ENCODE measurements at places on chromosomes 1 and 21.

DNA sequence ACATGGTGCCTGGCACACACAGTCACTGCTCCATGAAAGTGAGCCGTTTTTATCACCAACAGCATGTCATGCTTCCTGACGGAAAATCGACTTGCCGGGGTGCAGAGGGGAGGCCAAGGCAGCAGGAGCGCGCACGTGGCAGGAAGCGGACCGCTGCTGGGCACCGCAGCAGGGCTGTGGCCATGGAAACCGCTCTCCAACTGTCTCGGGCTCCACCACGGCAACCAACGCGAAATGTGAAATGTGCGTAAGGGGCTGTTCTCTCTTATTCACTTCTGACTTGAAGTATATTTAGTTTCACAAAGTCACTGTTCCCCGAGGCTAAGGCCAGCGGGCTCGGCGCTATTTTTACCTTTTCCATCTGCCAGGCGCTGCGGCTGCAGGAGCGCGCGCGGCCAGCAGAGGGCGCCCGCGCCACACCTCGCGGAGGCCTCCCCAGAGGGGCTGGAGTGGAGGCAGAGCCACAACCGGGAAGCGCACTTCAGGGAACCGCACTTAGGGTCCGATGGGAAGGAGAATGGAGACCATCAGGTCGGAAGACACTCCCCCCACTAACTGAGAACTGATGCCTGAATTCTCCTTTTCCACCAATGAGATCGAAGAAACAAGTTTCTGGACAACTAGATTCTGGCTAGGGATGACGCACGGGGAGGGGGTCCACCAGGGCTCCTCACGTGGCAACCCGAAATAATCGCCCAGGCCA lies 19.7 kb downstream of the RCC2 start:
- peak; percentile 50 for DNase-seq

GRCh38 chr1:234989479-234990327 lies 138.9 kb downstream of the TOMM20 start:
- DNase-seq, result no peak

- DNase-seq, result no peak
These were observed 39.3 kb downstream of the ELK4 start for GRCh38 chr1:205592443-205593003.

- no peak for DNase-seq
These were observed 14.9 kb downstream of the CSRP1 start for GRCh38 chr1:201491896-201492511.

- DNase-seq, result no peak
These were observed 838.2 kb upstream of the RGS18 start for GRCh38 chr1:191320062-191320461.

DNA sequence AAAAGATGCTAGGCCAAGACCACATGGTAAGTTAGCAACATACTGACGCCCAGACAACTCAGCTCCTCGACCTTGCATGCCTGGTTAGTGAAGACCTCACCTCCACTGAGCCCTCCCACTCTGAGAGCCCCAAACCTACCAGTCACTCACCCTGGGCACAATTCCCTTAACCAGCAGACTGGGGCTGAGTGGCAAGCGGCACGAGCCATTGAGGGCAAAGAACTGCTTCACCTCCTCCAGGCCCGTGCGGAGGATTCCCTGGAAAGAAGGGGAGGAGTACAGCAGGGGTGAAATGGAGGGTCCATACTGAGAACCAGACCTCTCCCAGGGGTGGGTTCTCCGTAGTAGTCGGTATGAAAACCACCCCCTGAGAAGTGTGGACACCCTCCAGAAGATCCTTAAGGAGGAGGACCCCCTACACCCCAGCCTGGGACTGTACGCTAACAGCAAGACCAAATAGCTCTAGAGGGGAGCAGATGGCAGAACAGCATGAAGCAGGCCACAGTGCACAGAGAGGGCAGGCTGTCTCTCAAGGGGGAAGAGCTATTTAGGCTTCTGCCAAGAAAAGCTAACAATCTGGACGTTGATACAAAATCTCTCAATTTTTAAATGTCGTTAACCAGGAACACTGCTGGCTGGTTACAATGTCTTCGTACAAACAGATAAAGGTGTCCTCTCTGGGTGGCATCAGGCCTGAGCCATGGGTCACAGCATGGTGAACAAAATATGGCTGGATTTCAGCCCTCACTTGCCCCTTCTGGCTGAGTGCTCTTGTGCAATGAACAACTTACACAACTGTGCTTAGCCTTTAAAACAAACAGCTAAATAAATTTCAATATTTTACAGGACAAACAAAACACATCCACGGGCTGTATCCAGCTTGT lies 31.0 kb upstream of the PPP1R15B start:
- DNase-seq, result no peak

DNA sequence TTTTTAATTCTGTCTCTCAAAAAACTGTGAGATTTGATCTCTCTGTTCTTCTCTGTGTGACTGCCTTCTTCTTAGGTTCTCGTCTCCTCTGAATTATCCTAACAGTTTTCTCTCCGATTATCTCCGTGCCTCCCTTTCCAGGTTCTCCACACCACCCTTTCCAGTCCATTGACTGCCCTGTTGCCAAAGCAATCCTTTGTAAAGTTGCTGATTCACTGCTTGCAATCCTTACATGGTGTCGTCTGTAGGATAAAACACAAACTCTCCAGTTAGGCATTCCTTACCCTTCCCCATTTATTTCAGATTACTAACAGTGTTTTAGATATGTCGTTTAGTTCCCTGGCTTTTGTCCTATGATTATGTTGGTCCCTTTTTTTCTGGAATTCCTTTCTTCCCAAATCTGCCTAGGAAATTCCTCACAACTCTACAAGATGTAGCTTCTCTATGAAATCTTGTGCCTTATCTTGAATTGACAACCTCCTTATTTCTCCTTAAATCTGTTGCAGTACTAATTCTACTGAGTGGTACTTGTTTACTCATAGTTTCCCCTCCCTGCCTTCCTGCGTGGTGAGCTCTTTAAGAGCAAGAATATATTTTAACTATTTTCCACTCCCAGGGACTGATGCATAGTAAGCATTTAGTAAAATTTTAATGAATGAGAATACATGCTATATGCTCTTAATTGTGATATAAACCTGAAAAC lies 22.3 kb downstream of the RCOR3 start:
- no peak for DNase-seq

DNA sequence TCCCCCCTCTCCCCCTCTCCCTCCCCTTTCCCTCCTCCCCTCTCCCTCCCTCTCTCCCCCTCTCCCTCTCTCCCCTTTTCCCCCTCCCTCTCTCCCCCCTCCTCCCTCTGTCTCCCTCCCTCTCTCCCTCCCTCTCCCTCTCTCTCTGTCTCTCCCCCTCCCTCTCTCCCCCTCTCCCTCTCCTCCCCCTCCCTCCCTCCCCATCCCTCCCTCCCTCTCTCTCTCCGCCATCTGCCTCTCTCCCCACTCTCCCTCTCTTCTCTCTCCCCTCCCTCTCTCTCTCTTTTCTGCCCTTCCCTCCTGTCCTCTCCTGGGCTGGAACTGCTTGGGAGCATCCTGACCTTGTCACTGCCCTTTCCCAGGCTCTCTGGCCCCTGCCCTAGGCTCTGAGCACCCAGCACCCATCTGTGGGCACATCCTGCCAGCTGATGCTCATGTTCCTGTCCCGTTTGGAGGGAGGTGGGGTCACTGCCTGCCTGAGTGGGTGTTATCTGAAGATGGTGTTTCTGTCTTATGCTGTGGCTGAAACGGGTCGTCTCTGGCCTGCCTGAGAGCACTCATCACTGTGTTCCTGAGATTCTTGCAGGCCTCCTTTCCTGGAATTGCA lies 10.8 kb downstream of the FTCD start:
- no peak for DNase-seq

GRCh38 chr1:212167098-212167497 lies 118.1 kb upstream of the PPP2R5A start:
- no peak for DNase-seq

DNA sequence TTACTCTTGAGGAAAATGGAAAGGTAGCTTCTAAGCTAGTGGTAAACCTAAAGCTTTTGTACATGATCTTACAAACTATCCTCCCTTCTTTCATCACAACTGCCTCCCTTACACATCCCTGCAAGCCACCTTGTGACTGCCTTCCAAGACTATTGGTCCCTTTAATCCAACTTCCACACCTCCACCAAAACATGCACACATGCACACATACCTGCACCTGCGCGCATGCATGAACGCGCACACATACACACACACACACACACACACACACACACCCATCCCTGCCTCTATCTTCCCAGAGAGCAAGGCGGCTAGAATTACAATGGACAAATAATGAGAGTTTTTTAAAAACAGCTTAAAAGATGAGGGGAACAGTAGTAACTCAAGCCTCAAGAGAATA lies 58.3 kb downstream of the LUZP1 start:
- no peak for DNase-seq

- no peak for DNase-seq
These were observed 47.4 kb downstream of the ZMYM1 start for GRCh38 chr1:35126546-35126945.

- no peak for DNase-seq
These were observed 191.0 kb downstream of the TPR start for GRCh38 chr1:186183970-186184628.

DNA sequence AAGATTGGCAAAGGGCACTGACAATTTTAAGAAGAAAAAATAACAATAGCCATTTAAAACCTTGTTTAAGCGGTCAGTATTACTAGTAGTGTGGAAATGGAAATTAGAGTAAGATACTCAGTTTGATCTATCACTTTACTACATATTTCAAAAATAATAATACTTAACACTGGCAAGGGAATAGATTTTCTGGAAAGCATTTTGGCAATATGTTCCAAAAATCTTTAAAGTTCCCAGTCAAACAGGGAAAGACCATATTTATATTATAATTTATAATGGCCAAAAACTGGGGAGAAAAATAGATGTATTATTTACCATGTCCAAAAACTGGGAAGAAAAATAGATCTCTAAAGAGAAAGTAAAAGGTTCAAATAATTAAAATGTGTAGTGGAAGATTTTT lies 28.6 kb upstream of the C1orf21 start:
- DNase-seq, result no peak

DNA sequence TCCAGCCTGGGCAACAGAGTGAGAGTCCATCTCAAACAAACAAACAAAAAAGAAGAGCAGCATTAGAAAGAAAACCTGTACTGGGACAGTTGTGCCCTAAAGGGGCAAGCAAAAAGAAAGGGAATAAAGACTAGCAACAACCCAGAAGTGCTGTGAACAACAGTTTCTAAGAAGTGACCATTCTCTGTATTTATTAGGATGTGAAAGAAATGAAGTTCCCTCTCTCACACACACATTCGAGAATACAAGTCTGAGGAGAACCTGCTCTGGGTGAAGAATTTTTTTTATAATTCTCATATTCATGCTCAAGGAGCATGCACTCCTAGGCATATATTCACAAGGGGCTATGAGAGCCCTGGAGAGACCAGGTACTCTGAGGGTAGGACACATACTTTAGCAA lies 59.5 kb upstream of the LRRC8D start:
- DNase-seq, result no peak

DNA sequence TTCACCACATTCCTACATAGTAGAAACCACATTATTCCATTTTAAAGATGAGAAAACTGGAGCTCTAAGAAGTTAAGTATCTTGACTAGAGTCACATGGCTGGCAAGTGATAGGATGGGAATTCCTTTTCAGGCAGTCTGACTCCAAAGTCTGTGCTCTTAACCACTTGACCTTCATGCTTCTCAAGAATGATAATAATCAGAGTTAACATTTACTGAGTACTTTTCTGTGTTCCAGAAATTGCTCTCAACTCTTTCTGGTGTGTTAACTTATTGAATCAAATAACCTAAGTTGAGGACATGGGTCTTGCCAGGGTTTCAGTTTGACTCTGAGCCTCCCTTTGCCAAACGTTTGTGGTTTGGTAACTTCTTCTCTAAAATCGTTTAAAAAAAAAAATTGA lies 169.4 kb downstream of the RASAL2 start:
- no peak for DNase-seq

GRCh38 chr21:17334484-17334883 lies 178.4 kb upstream of the CXADR start:
- DNase-seq, result no peak

DNA sequence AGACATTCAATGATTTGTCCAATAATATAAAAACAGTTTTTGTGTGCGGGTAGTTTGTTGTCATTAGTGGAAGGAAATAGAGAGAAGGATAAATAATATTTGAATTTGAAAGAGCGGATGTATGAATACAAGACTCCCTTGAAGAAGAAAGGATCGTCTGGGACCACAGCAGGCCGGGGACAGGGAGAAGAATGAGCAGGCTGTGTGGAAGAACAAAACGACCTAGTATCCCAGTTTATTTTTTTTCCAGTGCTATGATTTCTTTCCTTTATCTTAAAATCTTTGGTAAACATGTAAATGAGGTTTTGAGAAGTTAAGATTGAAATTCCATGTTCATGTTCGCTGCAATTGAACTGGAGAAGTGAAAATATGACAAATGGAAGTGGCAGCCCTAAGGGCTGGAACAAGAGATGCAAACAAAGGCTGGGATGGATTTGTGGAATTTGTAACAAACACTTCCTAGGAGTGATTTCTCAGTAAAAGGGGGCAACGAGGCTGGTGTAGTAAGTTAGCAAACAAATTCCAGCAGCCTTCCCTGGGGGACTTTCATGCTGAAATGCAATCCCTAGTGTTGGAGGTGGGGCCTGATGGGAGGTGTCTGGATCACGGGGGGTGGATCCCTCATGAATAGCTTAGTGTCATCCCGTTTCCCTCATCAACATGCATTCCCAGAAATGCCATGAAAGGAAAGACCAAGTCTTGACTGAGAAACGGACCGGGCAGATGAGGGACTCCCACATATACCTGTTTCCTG lies 10.2 kb upstream of the IFI16 start:
- DNase-seq, result no peak

DNA sequence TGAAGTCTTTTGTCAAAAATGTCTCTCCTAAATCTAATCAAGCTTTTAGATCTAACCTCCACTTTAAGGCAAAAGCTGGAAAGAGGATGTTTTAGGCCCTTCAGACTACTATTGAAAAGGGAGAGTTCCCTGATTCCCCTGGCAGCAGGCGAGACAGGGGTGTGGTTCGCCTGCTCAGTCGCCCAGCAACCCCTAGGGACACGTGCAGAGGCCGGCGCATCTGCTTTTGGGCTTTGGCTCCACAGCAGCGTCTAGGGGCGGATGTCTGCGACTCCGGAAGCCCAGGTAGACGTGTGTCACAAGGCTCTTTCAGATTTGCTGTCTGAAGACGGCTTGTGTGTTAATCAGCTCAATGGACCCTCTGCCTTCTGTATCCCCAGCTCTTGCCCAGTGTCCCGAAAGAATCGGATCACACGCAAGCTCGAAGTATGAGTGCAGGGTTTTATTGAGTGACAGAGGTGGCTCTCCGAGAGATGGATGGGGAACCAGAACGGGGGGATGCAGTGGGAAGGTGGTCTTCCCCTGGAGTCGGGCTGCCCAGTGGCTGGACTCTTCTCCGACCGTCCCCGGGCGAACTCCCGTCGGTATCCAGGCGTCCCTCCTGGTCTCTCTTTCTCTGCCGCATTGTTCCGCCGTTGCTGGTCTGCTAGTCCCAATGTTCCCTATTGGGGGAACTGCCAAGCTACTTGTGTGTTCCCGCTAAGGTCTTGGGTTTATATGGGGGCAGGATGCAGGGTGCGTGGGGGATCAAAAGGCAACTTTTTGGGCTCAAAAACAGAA lies 45.5 kb downstream of the OLFML2B start:
- DNase-seq, result no peak
